ENCODE measurements at places on chromosomes 3 and 15.

GRCh38 chr3:104537323-104537722, 829.4 kb upstream of the ALCAM start:
- no peak for DNase-seq

- DNase-seq: no peak
Measured at GRCh38 chr3:8824238-8824637, 54.8 kb upstream of the OXTR start.

- DNase-seq: no peak
Measured at GRCh38 chr3:142746646-142747045, 22.8 kb downstream of the TRPC1 start.

- DNase-seq: no peak
Measured at GRCh38 chr3:107369791-107370190, 7.4 kb upstream of the CCDC54 start.

- no peak for DNase-seq
Measured at GRCh38 chr3:52396011-52396906, 48.6 kb downstream of the SEMA3G start.

DNA sequence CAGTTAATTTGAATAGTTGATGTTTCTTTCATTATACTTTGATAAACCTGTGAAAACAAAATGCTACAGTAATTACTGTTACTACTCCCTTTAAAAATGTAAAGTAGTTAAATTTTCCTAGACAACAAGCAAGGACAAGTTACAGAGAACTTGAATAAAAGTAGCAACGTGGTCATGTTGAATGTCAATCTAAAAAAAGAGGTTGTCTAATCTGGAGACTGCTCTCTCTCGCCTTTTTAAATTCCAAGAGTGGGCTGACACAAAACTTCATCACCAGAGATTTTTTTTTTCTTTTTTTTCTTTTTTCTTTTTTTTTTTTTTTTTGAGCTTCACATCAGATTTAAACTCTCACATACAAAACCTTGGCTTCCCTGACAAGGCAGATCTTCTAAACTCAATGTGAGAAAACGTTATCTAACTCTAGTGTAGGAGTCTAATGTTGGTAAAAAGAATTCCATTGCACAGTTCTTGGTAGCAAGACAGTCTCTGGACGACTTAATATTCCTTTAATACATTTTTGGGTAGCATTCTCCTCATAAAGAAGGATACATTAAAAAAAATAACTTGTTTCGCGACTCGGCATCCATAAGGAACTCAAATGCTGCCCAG, 4.1 kb downstream of the FOXP1 start:
- DNase-seq: no peak

- DNase-seq: peak; percentile 34
Measured at GRCh38 chr15:56040081-56041035, 46.9 kb upstream of the NEDD4 start.

GRCh38 chr3:189172668-189173419, 1.1 kb downstream of the TPRG1 start:
- peak; percentile 11 for DNase-seq

GRCh38 chr15:77615472-77615871, 17.2 kb downstream of the LINGO1 start:
- DNase-seq: no peak

GRCh38 chr3:101102678-101103296, 109.6 kb upstream of the ABI3BP start:
- no peak for DNase-seq

- no peak for DNase-seq
Measured at GRCh38 chr15:34700891-34701427, 53.8 kb downstream of the GJD2 start.
